ENCODE measurements at places on chromosomes 6 and 20.

DNA sequence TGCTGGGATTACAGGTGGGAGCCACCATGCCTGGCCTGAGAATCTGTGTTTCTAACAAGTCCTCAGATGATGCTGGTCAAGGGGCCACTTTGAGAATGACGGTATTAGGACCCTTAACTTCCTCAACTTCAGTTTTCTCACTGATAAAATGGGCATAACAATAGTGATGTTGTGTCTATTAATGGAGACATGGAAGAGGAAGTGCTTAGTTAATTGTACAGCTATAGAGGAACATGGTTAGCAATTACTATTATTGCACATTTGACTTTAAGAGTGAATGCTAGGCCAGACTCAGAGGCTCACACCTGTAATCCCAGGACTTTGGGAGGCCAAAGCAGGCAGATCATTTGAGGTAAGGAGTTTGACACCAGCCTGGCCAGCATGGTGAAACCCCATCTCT is 12.7 kb downstream of the DPPA5 start:
- DNase-seq, result no peak

GRCh38 chr20:62818592-62819493 is 2.0 kb downstream of the COL9A3 start:
- no peak for DNase-seq

GRCh38 chr20:61385731-61386130 is 133.7 kb downstream of the CDH4 start:
- DNase-seq, result no peak

DNA sequence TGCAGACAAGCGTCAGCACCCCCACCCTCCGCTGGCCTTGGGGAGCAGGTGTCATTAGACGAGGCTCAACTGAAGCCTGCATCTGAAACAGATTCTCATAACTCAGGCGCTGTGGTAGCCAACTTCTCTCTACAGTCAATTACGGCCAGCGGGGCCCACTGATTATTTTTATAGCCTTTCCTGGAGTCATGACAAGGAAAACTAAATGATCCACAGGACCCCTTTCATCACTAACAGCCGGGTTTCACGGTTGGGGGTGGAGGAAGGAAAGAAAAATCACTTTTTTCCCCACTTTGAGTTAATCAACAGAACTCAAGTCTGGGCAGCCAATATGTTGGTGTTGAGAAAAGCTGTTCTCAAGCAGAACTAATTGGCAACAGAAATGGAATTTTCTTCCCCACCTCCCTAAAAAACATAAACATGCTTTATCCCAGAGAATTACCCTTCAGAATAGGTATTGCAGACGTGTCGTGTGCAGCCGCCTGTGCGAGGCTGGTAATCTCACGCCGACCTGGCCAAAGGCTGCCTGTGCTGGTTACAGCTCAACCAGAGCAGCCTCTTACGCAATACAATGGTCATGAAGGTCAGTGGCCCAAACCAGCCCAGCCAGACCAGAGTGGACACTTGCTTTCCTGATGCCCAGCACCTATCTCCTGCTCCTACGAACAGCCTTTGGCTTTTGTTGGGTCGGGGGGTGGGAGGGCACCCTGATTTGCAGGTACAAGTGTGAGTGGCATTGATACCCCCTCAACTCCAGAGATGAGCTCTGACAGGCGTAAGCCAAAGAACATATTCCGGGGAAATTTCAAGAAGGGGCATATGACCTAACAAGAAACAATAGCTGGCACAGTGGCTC is 11.0 kb downstream of the RIPOR3 start:
- DNase-seq, result no peak

- DNase-seq, result peak; percentile 1
These were observed 130.6 kb upstream of the C6orf118 start for GRCh38 chr6:165439928-165440554.

DNA sequence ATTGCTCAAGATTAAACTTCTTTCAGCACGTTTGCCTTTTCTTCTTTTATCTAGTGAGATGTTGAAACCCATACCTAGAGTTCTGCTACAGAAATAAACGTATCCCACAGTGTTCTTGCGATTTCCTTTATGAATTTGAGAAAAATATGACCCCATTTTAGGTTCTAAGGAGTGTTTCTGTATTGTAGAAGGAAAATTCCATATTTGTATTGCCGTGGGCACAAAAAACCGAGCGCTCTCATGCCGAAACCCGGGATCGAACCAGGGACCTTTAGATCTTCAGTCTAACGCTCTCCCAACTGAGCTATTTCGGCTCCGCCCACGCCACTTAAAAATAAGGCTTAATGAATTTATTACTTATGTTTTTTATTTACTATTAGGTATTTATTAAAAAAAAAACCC is 23.7 kb downstream of the ZNF311 start:
- DNase-seq, result no peak

Data from AG04450 (cell line).